Urinary bladder (tissue), 4 donors: ENCODE measurements at places on chromosomes 1 and 21.

DNA sequence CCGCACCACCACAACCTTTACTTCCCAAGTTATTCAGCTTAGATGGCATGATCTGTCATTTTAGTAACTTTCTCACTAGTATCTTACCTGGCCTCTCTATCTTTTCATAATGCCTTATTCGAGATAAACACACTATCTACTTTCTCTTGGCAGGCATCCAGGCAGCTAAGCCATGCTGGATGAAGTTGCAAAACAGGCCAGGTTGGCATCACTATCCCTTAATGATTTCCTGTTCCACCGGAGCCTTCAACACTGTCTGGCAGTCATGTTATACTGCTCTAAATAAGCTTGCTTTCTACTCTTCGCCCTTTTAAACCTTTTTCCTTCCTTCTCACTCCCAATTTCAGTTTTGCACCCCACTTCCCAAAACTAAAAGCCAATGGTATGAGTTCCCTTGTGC, 12.0 kb upstream of the KCNH1 start:
- DNase-seq: no peak

GRCh38 chr1:86641318-86641717, 63.1 kb upstream of the SH3GLB1 start:
- no peak for DNase-seq

GRCh38 chr1:85264150-85264549, 4.7 kb upstream of the C1orf52 start:
- no peak for DNase-seq

DNA sequence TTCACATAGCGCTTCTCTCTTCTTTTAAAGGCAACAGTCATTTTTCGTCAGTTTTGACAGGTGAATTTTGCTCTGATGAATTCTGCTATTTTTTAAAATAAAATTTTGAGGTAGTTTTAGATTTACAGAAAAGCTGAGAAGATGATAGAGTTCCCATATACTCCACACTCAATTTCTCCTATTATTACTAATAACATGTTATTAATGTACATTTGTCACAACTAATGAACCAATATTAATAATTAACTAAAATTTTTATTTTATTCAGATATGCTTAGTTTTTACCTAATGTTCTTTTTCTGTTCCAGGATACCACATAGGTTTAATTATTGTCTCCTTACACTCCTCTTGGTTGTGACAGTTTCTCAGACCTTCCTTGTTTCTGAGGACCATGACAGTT, 197.0 kb downstream of the ZC3H11B start:
- no peak for DNase-seq

GRCh38 chr1:213984387-213985208, 3.2 kb upstream of the PROX1 start:
- DNase-seq: no peak

DNA sequence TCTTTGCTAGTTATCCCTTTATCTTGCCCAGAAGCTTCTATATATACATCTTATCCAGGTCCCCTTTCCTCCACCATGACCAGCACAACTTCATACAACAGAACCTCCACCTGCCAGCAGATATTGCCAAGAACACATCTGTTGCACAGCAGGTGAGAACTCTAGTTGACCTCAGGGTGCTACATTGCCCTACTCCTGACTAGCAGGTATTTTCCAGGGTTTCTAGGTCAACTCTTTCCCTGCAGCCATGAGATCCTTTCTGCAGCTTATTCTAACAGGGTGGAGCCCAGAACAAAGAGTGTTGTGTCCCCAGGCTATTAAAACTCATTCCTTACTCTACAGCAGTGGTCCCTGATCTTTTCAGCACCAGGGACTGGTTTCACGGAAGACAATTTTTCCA, 319.5 kb downstream of the PRDM2 start:
- no peak for DNase-seq
